Posterior vena cava (tissue), 2 donors: ENCODE measurements at places on chromosomes 5 and 9. TPM values are rescaled to one million over a fixed set of nuclear protein-coding genes. Genes with fewer than 3 reads are reported as not detected.

GRCh38 chr5:89998519-89999305, 410.8 kb downstream of the CETN3 start:
- DNase-seq = no peak

DNA sequence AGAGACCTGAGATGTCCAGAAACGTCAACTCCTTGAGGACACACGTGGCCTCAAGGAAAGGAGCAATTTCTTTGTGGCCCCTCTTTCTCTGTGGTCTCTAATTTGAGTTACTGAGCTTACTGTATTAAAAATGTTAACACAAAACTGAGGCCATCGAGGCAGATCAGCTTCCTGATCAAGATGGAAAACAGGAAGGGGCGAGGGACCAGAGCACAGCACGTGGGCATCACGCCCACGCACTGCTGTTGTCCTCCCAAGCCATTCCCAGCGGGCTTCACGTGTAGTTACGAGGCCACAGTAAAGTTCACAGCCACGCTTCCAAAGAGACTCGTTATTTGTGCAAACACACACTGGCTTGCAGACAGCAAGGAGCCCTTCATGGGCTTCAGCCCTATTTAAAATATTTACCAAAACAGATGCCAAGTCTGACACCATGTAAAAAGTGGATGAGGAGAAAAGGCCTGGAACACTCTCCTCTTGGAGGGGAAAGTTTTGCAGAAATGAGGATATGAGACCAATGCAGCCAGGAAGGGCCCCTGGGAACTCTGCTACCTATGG, 149.5 kb downstream of the ROR2 start:
- peak; percentile 29 for DNase-seq

- DNase-seq = no peak
Measured at GRCh38 chr5:178372142-178372571, 139.6 kb upstream of the PHYKPL start.

DNA sequence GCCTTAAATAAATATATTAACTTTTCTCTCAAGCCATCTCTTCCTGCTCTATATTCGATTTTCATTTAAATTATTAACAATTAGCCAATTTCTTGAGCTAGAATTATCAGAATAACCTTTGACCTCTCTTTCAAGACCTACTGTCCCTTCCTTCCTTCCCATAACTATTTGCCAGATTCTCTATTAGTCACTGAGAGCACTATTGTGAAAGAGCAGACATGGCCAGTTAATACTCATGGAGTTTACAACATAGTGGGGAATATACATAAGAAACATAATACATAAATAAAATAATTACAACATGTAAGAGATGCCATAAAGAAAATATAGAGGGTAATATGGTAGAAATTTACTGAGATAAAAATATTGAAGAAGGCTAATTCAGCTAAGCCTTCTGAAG, 72.1 kb upstream of the CHD1 start:
- no peak for DNase-seq

- no peak for DNase-seq
Measured at GRCh38 chr5:172768098-172768572, 2.9 kb downstream of the DUSP1 start.

AGXT2 gene
- not detected for total RNA-seq

SVEP1 gene
- 113 TPM for total RNA-seq

GRCh38 chr9:88802533-88802932, 188.7 kb upstream of the S1PR3 start:
- DNase-seq = no peak

CDC20B gene
- not detected for total RNA-seq

GRCh38 chr5:10452768-10453331, 11.2 kb downstream of the ROPN1L start:
- DNase-seq = no peak

GRCh38 chr9:27520986-27521385, 3.1 kb upstream of the IFNK start:
- DNase-seq = no peak

SPTLC1 gene
- total RNA-seq = 43.1 TPM

IRX1 gene
- 0.14 TPM for total RNA-seq

DNA sequence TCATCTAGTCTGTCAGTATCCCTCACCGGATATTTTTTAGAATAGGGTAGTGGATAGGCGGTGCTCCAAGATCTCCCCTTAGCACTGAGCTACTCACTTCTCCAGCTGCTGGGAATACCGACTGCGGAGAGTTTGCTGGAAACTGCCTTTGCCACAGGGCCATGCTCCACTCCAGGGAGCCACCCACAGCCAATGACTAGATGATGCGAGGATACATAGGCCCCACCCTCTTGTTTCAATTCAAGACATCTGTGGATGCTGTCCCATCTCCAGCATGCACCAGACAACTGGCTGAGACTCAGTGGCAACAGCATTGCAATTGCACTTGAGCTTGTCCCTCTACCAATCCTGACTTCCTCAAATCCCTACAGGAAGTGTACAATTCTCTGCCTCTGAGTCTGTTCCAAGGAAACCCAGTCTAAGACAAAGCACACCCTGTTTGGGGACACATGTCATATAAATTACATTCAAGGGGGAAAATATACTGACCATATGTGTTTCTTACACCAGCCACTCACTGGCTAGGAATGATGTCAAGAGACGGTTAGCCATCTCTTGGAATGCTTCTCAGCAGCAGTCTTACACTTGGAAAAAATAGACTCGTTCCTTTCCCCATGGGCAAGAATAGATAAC, 312.6 kb upstream of the KIF2A start:
- DNase-seq = no peak

GRCh38 chr5:5880077-5880763, 457.7 kb downstream of the ICE1 start:
- no peak for DNase-seq
